ENCODE measurements at places on chromosomes 13 and 19. TPM values are rescaled to one million over a fixed set of nuclear protein-coding genes. Genes with fewer than 3 reads are reported as not detected.

Gene ZNF296
- total RNA-seq = 4.8 TPM

Gene KIR2DL4
- total RNA-seq = not detected

Gene LRRC63
- total RNA-seq = 1.6 TPM

Gene ZNF324B
- total RNA-seq = 11.6 TPM

Gene FGF21
- total RNA-seq = not detected

Gene ICAM5
- total RNA-seq = 0.62 TPM

Gene NDUFB7
- total RNA-seq = 90.7 TPM

DNA sequence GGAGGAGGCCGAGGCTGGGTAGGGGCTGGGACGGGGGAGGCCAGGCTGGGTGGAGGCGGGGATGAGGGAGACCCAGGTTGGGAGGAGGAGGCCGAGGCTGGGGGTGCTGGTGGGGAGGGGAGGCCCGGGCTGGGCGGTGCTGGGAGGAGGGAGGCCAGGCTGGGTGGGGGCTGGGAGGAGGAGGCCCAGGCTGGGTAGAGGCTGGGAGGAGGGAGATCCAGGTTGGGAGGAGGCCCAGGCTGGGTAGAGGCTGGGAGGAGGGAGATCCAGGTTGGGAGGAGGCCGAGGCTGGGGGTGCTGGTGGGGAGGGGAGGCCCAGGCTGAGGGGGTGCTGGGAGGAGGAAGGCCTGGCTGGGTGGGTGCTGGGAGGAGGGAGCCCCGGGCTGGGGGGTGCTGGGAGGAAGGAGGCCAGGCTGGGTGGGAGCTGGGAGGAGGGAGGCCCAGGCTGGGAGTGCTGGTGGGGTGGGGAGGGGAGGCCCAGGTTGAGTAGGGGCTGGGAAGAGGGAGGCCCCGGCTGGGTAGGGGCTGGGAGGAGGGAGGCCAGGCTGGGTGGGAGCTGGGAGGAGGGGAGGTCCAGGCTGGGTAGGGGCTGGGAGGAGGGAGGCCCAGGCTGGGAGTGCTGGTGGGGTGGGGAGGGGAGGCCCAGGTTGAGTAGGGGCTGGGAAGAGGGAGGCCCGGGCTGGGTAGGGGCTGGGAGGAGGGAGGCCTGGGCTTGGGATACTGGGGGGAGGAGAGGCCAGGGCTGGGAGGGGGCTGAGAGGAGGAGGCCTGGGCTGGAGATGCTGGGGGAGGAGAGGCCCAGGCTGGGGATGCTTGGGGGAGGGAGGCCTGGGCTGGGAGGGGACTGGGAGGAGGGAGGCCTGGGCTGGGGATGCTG is 10.7 kb downstream of the TPGS1 start:
- H3K4me1 ChIP-seq = peaks cover 8% of the 10 kb centered on the region
- no peaks in the 10 kb centered on the region for H3K27me3 ChIP-seq
- H3K4me3 ChIP-seq = no peak overlapping the region

GRCh38 chr13:70616847-70617246 is 508.6 kb upstream of the KLHL1 start:
- H3K4me3 ChIP-seq = no peak overlapping the region
- H3K4me1 ChIP-seq = no peaks in the 10 kb centered on the region
- no peaks in the 10 kb centered on the region for H3K36me3 ChIP-seq
- no peaks in the 10 kb centered on the region for H3K27me3 ChIP-seq
- DNase-seq = no peak
- no peak overlapping the region for H3K27ac ChIP-seq

- no peaks in the 10 kb centered on the region for H3K27me3 ChIP-seq
- DNase-seq = no peak
- peaks cover 25% of the 10 kb centered on the region for H3K36me3 ChIP-seq
These were observed 47.3 kb downstream of the CERS4 start for GRCh38 chr19:8256276-8257051.

DNA sequence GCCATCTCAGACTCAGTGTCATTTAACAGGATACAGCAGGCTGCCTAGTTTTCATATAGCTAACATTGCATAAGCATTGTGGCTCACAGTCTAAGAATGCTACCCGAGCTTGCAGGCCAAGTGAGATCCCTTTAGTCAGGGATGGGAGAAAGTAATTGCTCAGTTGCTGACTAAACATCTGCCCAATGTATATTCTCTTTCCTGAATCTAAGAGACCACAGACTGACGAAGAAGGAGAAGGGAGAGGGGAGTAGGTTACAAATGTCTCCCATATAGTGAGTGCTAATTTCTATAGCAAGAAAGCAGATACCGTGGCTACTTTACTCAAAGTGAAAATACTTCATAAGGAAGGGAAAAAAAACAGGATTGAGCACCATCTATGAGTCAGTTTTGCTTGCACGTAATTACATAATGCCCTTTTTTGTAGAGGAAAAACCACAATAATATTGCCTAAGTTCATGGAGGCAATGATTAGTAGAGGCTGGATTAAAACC is 453.9 kb downstream of the COG6 start:
- H3K36me3 ChIP-seq = peaks cover 3% of the 10 kb centered on the region
- H3K4me1 ChIP-seq = peaks cover 4% of the 10 kb centered on the region
- H3K27me3 ChIP-seq = no peaks in the 10 kb centered on the region
- no peak overlapping the region for H3K27ac ChIP-seq
- no peak for DNase-seq

DNA sequence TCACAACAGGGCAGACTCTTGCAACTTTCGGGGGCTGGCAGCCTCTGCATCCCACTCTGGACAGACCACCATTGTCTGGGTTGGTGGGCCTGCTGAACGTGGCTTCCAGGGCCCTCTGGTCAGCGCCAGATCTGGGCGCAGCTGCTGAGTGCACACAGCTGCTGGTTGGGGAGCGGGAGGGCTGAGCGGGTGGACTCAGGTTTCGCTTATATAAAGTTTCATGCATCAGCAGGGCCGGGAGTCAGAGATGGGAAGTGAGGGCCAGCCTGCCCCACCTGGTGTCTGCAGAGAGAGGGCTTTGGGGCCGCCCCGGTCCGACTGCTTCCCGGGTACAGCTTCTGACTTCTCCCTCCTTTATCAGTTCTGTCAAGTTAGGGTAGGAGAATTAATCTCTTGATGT is 6.9 kb downstream of the ARHGEF7 start:
- H3K4me3 ChIP-seq = no peak overlapping the region
- no peak for DNase-seq

DNA sequence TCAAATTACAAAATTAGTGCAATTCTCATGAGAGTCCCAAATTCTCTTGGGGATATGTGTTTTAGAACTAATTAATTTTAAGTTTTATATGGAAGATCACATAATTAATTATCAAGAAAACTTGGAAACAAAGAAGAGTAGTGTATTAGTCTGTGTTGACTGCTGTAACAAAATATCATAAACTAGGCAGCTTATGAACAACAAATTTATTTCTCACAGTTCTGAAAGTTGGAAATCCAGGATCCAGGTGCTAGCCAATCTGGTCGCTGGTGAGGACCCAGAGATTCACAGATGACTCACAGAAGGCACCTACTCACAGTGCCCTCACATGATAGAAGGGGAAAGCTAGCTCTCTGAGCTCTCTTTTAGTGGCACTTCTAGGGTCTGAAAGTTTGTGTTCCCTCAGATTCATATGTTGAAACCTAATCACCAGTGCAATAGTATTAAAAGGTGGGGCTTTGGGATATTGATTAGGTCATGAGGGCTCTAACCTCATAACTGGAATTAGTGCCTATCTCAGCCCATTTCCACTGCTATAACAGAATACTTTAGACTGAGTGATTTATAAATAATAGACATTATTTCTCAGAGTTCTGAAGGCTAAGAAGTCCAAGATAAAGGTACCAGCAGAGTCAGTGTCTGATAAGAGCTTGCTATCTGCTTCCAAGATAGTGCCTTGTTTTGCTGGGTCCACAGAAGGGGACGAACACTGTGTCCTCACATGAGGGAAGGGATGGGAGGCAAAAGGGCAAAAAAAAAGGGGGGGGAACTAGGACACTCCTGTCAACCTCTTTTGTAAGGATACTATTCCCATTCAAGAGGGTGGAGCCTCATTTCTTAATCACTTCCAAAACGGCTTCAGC is 1.5 kb upstream of the ARGLU1 start:
- peaks cover 27% of the 10 kb centered on the region for H3K4me1 ChIP-seq
- no peak for DNase-seq
- H3K4me3 ChIP-seq = no peak overlapping the region
- H3K36me3 ChIP-seq = peaks cover 16% of the 10 kb centered on the region
- no peaks in the 10 kb centered on the region for H3K27me3 ChIP-seq
- no peak overlapping the region for H3K27ac ChIP-seq

DNA sequence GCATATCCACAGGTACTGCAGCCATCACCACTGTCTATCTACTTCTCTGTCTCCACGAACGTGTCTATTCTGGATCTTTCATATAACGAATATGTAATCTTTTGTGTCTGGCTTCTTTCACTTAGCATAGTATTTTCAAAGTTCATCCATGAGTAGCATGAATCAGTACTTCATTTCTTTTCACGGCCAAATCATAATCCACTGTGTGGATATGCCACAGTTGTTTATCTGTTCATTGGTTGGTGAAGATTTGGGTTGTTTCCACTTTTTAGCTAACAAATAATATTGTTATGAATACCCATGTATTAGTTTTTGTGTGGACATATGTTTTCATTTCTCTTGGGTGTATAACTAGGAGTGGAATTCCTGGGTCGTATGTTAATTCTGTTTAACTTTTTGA is 14.4 kb downstream of the RGCC start:
- no peak overlapping the region for H3K27ac ChIP-seq
- peaks cover 24% of the 10 kb centered on the region for H3K4me1 ChIP-seq
- no peak overlapping the region for H3K4me3 ChIP-seq
- H3K27me3 ChIP-seq = no peaks in the 10 kb centered on the region

DNA sequence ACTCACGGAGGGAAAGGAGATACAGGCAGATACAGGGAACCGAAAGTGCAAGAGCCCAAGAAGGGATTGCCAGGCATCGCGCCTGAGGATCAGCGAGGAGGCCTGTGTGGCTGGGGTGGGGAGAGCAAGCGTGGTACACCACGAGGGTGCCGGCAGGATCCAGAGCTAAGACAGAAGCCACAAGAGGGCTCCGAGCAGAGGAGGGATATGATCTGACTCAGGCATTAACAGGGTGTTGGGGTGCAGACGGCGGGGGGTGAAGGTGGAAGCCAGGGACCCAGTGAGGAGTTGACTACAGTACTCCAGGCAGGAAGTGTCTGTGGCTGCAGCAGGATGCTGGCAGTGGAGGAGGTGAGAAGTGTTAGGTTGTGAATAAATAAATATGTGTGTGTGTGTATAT is 5.4 kb upstream of the PPP1R37 start:
- peak; percentile 66 for DNase-seq
- H3K27ac ChIP-seq = peak overlapping the region; percentile 98
- peak overlapping the region; percentile 83 for H3K4me3 ChIP-seq
- peaks cover 7% of the 10 kb centered on the region for H3K36me3 ChIP-seq

GRCh38 chr19:35643255-35644205 is 2.0 kb downstream of the ETV2 start:
- H3K27ac ChIP-seq = peak overlapping the region; percentile 80
- H3K4me1 ChIP-seq = peaks cover 34% of the 10 kb centered on the region
- H3K36me3 ChIP-seq = no peaks in the 10 kb centered on the region
- peak overlapping the region; percentile 82 for H3K4me3 ChIP-seq
- DNase-seq = peak; percentile 90

- H3K27ac ChIP-seq = no peak overlapping the region
- no peak for DNase-seq
- no peaks in the 10 kb centered on the region for H3K36me3 ChIP-seq
- peaks cover 2% of the 10 kb centered on the region for H3K27me3 ChIP-seq
- no peaks in the 10 kb centered on the region for H3K4me1 ChIP-seq
- H3K4me3 ChIP-seq = no peak overlapping the region
These were observed 103.5 kb upstream of the SPRY2 start for GRCh38 chr13:80444240-80445015.

DNA sequence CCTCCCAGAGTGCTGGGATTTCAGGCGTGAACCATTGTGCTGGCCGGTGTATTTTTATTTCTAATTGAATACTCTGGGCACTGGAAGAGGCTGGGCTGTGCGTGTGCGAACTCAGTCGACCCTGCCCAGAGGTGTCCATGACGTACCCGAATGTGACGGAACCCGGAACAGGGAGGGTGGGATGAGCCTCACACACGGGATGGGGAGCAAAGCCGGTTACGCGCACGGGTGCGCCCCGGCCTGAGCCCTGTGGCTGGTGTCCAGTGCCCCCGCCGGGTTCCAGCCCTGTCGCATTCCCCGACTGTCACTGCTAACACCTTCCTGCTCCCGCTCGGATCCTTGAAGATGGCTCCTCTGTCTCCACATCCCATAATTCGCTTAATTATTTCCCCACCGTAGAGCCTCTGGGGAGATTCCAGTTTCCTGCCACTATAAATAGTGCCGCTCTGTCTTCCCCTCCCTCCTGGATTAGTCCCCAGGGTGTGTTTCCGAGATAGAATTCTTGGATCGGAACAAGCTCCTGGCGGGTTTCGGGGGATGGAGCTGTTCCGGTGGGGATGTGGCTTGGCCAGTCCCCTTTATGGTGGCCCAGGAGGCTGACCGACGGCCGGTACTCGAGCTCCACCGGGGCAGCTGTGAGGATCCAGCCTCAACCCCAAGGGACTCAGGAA is 22.0 kb downstream of the SBNO2 start:
- no peak overlapping the region for H3K4me3 ChIP-seq
- H3K4me1 ChIP-seq = no peaks in the 10 kb centered on the region
- peak overlapping the region; percentile 56 for H3K27ac ChIP-seq
- no peak for DNase-seq
- no peaks in the 10 kb centered on the region for H3K27me3 ChIP-seq

DNA sequence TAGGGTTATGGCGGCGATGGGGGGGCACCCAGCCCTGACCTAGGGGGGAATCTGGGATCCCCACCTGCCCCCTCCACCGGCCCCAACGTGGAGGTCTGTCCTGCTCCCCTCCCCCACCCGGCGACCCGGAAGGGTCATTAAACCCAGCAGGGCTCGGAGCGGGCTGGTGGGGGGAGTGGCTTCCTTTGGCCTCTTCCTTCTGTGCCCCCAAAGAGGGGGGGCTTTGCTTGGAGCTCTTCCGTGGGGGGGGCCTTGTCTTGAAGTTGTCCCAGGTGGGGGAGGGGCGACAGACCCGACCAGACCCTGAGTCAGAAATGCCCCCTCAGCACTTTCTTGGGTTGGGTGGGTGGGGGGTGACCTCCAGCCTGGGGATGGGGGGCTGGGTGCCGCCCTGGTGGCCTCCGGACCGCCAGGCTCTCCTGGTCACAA is 1.5 kb downstream of the ARID3A start:
- no peak overlapping the region for H3K27ac ChIP-seq
- no peak for DNase-seq
- peak overlapping the region; percentile 51 for H3K4me3 ChIP-seq
- H3K36me3 ChIP-seq = peaks cover 11% of the 10 kb centered on the region

GRCh38 chr13:51727634-51728274 is 76.2 kb downstream of the DHRS12 start:
- no peaks in the 10 kb centered on the region for H3K27me3 ChIP-seq
- peaks cover 16% of the 10 kb centered on the region for H3K36me3 ChIP-seq
- H3K27ac ChIP-seq = no peak overlapping the region

GRCh38 chr13:48156466-48156865 is 61.6 kb upstream of the MED4 start:
- H3K27ac ChIP-seq = peak overlapping the region; percentile 93
- peaks cover 66% of the 10 kb centered on the region for H3K4me1 ChIP-seq
- no peaks in the 10 kb centered on the region for H3K27me3 ChIP-seq
- peaks cover 3% of the 10 kb centered on the region for H3K36me3 ChIP-seq

- DNase-seq = no peak
- peaks cover 6% of the 10 kb centered on the region for H3K4me1 ChIP-seq
- H3K4me3 ChIP-seq = peak overlapping the region; percentile 63
- no peaks in the 10 kb centered on the region for H3K36me3 ChIP-seq
- H3K27me3 ChIP-seq = peaks cover 60% of the 10 kb centered on the region
These were observed 76.6 kb downstream of the ZIC5 start for GRCh38 chr13:99894840-99895443.

GRCh38 chr13:100240109-100240779 is 151.4 kb downstream of the PCCA start:
- H3K27ac ChIP-seq = no peak overlapping the region
- H3K4me3 ChIP-seq = no peak overlapping the region
- H3K27me3 ChIP-seq = peaks cover 3% of the 10 kb centered on the region
